ENCODE measurements at places on chromosomes 12 and 14. TPM values are rescaled to one million over a fixed set of nuclear protein-coding genes. Genes with fewer than 3 reads are reported as not detected.

DNA sequence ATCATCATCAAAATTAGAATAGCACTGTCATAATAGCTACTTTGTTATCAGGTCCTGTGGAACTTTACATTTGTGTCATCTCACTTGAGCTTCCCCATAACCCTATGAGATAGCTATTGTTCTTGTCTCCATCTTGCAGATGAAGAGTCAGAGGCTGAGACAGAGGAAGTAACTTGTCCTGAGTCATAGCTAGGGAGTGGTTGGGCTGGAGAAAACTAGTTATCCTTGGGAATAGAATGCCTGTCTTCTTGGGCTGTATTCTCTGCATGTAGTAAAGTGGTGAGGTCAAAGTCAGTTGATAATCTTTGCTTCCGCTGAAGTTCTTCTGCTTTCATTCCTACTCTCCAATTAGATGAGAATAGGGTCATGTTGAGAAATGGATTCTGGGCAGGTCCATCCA, 117.0 kb downstream of the SMOC1 start:
- no peak for DNase-seq

DNA sequence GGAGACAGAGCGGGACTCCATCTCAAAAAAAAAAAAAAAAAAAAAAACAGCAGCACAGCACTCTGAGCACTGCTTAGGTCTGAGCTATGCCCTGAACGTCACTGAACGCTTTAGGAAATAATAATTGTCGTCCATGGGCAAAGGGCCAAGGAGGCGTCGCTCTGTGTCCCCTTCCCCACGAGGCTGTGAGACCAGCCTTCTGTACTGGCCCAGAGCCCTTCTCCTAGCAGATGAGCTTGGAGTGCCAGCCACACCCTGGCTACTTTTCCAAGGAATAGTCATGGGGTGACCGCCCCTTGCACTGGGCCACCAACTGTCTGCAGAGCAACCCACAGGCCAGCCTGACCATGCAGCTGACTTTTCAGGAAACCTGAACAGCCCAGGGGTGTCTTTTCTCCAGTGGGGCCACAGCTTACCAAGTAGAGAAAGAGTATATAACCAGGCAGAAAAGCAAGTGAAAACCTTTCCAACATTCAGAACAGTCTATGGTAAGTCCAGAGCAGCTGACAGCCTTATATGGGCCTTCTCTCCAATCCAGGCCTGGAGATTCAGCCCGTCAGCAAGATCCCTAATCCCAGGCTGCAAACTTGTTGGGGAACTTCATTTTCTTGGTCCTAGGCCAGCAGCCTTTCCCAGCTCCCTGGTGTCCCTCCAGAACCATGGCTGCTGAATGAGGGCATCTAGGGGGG, 28.5 kb downstream of the CD9 start:
- DNase-seq: no peak

DNA sequence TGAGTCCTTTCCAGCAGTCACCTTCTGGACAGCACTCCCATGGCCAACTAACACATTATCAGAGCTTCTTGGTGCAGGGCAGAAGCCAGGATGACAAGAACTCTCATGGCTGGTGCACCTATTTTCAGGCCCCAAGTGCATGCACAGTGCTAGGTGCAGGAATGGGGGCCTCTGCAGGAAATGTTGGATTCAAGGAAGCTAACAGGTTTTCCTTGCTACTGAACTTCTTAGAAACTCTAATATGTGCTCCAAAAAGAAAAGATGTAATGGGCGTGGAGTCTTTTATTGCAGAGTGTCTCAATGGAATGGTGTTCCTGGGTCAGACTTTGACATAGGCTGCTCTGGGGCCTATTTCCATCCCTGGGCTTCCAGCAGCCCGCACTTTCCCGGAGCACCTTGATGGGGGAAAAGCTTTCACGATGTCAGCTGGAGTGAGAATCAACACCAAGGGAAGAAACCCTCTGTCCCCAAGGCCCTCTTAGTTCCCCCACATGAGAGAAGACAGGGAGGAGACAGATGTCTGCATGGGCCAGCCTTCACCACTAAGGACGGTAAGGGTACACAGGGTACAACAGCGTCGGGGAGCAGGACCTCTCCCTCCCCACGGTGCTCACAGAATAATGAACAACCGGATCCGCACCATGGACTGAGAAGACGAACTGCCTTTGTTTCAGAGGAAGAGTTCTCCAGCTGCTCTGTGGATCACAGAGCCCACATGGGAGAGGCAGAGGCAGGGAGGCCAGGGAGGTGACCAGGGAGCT, 6.9 kb downstream of the KRT3 start:
- no peak for DNase-seq

DNA sequence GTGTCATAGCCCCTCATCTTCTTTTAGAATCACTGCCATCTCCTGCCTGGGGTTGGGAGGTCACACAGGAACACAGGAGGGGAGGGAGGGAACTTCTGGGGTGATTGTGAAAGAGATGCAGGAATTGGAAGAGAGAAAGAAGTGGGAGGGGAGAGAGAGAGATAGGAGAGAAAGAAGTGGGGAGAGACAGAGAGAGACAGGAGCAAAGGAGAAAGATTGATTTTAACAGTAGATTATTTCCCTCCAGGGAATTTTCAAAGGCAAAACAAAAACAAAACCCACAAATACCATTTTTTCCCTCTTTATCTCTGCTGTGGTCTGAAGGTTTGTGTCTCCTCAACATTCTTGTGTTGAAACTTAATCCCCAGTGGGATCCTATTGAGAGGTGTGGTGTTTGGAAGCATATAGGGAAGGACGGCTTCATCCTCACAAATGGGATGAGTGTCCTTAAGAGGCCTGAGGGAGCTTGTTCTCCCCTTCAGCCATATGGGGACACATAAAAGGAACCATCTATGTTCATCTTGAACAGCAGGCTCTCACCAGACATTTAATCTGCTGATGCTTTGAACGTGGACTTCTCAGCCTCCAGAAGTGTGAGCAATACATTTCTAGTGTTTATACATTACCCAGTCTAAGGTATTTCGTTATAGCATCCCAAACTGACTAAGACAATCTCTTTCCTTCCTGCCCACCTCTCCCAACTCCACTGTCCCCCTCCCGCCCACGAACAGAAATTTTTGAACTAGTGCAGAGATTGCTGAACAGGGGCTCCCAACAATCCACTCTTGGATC, 134.9 kb upstream of the MAX start:
- DNase-seq: no peak

DNA sequence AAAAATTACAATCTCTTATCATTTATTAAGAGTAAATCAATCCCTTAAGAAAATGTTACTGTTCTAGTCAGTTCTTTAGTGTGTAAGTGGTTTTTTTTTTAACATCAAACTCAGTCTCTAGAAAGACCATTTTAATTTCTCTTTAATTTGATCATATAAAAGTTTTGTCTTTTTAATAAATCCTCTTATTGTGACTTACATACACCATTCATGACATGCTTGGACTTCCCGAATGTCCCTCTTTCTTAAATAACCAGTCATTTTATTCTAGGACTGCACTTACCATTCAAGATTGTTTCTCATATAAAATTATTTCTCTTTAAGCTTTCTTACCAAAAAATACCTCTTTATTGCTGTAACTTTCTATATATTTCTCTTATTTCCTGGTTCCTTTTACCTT, 60.8 kb upstream of the EVL start:
- no peak for DNase-seq

DNA sequence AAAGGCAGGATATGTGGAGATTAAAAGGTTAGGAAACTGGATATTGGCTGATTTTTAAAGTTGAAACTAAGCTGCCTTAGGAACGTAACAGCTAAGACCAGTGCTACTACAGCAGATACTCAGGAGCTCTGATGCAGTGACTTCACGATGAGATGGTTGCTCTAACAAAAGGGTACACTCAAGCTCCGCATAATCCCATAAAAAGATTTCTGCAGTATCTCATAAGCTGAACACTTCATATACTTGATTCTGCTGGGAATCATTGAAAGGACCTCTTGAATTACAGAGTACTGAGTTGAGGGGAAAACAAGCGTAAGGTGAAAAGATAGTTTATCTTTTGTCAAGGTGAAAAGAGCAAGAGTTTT, 3.7 kb downstream of the RNF10 start:
- no peak for DNase-seq

GRCh38 chr12:31999692-32000091, 40.5 kb downstream of the RESF1 start:
- no peak for DNase-seq

- no peak for DNase-seq
Measured at GRCh38 chr14:57796556-57796955, 69.3 kb downstream of the SLC35F4 start.

- peak; percentile 45 for DNase-seq
Measured at GRCh38 chr12:100189636-100190394, 10.8 kb upstream of the ACTR6 start.

DNA sequence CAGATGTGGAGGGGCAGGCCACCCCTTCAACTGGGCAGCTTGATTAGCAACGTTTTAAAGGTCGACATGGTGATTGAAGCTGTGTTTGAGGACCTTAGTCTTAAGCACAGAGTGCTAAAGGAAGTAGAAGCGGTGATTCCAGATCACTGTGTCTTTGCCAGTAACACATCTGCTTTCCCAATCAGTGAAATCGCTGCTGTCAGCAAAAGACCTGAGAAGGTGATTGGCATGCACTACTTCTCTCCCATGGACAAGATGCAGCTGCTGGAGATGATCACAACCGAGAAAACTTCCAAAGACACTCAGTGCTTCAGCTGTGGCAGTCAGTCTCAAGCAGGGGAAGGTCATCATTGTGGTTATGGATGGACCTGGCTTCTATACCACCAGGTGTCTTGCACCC, 23.9 kb upstream of the AICDA start:
- DNase-seq: no peak

GRCh38 chr14:53491256-53491883, 338.2 kb upstream of the DDHD1 start:
- no peak for DNase-seq

DNA sequence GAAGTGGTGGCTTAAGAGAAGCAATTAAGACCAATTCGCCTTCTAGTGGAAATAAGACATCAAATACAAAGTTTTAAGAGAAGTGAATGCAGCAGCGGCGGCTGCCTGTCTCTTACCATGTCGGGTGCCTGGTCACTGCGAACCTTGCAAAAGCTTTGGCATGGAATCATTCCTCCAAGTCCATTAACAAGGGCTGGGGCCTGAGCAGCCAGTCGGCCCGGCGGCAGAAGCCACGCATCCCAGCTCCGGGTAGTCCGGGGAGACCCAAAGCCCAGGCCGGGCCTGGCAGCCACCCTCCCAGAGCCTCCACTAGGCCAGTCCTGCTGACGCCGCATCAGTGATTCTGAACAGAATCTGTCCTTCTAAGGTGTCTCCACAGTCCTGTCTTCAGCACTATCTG, 321.0 kb downstream of the TMEM121 start:
- no peak for DNase-seq

GRCh38 chr12:48788524-48788853, 400 bp downstream of the ADCY6 start:
- DNase-seq: no peak

GRCh38 chr14:68477110-68477455, 315.8 kb downstream of the ZFP36L1 start:
- DNase-seq: no peak

- DNase-seq: peak; percentile 96
Measured at GRCh38 chr12:116455540-116456329, 103.4 kb upstream of the MAP1LC3B2 start.

DNA sequence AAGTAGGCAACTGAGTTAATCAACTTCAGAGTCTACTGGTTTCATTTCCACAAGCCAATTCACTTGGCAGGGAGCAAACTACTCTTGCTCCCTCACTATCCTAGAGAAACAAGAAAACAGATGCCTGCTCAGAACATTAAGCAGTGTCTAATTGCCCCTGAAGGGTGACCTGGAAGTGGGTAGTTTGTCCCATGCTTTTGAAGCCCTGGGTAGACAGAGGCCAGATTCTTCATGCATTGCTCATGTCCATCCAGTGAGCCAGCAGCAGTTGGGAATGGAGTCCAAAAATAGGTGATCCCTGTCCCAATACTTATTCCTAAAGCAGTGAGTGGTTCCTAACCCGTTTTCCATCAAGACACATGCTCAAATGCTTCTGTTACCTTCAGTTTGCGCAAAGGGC, 48.8 kb downstream of the BICDL1 start:
- no peak for DNase-seq

- no peak for DNase-seq
Measured at GRCh38 chr12:50061171-50061570, 3.8 kb downstream of the ASIC1 start.

GRCh38 chr12:31837913-31838312, 109.1 kb upstream of the AMN1 start:
- no peak for DNase-seq

DNA sequence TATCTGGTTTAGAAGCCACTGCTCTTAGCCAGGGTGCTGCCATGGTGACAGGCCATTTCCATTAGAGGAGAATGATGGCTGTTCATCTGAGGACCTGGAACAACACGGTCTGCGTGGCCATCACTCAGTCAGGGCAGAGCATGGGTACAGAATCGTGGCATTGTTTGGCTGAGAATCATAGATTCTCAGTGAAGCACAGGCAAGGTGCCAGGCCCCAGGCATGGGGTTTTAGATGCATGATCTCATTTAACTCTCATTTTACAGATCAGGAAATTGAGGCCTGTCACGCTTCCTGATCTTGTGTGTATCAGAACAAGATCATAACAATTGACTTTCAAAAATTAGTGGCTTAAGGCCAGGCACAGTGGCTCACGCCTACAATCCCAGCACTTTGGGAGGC, 26.8 kb upstream of the IRF2BPL start:
- no peak for DNase-seq

DNA sequence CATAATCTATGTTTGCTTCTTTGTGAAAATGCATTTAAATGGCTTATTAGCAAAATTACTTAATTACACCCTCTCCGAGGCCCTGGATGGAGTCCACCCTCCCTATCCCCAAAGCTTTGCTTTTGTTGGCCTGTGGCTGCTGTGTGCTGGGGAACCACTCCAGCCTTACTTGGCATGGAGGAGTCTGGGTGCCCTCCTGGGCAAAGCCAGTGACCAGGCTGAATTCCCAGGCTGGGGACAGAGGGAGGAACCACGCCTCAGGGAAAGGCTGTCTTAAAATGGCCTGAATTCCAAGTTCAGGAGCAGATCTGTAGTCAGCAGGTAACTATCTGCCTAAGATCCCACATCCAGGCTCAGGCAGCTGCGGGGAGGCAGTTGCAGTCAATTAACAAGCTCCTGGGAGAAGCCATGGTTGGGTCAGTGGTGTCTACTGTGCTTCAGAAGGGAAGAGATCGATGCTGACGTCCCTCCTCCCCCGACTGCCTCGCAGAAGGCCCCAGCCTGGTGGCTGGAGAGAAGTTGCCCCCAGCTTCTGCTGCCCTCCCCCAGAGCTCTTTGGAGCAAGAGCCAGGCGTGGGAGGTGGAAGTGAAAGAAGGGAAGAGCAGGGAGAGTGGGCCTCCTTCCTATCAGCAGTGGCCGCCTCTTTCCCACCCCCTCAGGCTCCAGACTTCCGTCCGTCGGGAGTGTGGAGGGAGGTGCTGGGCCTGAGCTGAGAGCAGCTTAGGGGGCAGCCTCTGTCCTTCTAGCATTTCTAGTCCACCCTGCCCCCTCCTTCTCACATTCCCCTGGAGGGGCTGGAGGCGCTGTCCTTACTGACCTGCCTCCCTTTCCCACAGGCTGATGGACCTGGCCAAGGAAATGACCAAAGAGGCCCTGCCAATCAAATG, 11.3 kb downstream of the VASH1 start:
- DNase-seq: no peak

STAC3 gene
- total RNA-seq: 0.42 TPM

KRT85 gene
- total RNA-seq: not detected

ARMH4 gene
- 6.1 TPM for total RNA-seq

CACNA1C gene
- 50.3 TPM for total RNA-seq

GLIPR1L1 gene
- total RNA-seq: not detected

KRT78 gene
- 0.75 TPM for total RNA-seq

WSCD2 gene
- 26.6 TPM for total RNA-seq

KLRC2 gene
- not detected for total RNA-seq

PDE3A gene
- 114 TPM for total RNA-seq

Measured in esophagus muscularis mucosa (tissue), 4 donors.